NCI-H345 (cell line): ENCODE measurements at places on chromosomes 16 and 17.
A peak's percentile ranks its signal among the peaks of the same experiment; 100 is the strongest.

- DNase-seq = no peak
These were observed 24.0 kb downstream of the TAT start for GRCh38 chr16:71552698-71553503.

GRCh38 chr16:17222871-17223401 lies 247.8 kb downstream of the XYLT1 start:
- no peak for DNase-seq

GRCh38 chr17:82097184-82097918 lies 685 bp downstream of the FASN start:
- DNase-seq = peak; percentile 30

DNA sequence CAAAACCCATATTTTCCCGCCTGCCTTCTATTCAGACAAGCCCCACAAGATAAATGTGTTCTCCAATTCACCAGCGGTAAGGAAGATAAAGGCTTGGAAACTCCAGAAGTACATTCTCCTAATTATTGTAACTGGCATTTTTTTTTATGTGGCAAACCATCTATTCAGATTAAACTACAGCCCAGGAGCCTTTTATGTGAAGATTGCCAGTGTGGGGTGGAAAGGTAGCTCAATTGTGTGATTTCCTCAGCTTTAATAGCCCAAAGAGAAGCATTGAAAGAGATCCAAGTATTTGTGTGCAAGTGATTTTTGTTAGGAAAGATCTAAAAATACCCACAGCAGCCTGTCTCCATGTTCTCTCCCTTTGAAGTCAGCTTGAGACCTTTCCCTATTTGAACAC lies 451.4 kb upstream of the CCL2 start:
- DNase-seq = no peak

GRCh38 chr16:88533932-88534637 lies 36.1 kb upstream of the ZC3H18 start:
- no peak for DNase-seq
